T1000 (cell line): ENCODE measurements at places on chromosomes 7 and 10.

DNA sequence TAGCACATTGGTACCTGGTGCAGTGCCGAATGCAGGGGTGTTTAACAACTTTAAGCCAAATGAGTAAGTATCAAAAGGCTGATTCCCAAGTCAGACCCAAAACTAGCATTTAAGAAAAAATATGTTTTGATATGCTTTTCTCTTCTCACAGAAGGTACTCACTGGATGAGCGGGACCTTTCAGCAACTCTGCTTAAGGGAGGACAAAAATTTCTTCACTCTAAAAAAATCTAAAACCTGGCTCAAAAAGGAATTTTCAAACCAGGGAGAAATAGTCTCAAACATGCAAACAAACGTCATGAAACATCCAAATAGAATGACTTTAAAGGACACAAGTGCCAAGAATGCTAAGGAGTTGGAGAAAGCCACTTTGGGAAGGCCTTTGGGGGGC, 962.1 kb downstream of the KCNMA1 start:
- no peak for DNase-seq

DNA sequence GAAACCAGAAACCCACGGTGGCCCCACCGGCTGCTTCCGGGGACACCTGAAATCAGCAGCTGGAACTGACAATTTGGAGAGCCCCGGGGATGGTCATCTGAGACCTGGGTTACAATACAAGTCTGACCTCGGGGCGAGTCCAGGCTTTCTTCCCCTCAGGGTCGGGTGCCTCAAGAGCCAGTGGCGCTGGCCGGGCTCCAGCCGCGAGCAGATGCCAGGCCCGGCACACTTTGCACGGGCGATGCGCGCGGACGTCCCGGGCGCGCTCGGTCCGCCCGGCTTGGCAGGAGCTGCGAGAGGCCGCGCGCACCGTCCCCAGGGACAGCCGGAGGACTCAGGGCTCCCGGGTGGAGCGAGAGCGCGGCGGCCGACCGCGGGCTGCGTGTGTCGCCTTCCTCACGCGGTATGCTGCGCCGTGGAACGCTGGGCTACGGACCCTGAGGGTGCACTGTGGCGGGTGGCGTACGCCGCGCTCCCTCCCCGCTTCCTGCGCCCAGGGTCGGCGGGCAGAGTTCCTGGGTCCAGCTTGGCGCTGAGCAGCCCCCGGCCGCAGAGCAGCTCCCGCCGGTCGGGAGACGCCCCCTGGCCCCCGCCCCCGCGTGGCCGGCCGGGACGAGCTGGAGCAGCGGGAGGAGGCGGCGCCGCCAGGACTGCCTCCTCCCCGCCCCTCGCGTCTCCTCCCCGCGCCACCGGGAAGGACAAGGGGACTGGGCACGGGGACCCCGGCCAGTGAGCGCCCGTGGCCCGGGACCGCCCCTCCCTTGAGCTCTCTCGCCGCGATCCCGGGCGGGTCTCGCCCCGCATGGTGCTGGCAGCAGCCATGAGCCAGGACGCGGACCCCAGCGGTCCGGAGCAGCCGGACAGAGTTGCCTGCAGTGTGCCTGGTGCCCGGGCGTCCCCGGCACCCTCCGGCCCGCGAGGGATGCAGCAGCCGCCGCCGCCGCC, at the start of gene RBM20:
Gene RBM20, plus strand, starts transcription at position 684 of the 945 bp plus-strand sequence. Its CDS starts 119 bp downstream, at position 803.
- DNase-seq: no peak

GRCh38 chr10:109393425-109393824, 529.9 kb downstream of the XPNPEP1 start:
- DNase-seq: no peak

DNA sequence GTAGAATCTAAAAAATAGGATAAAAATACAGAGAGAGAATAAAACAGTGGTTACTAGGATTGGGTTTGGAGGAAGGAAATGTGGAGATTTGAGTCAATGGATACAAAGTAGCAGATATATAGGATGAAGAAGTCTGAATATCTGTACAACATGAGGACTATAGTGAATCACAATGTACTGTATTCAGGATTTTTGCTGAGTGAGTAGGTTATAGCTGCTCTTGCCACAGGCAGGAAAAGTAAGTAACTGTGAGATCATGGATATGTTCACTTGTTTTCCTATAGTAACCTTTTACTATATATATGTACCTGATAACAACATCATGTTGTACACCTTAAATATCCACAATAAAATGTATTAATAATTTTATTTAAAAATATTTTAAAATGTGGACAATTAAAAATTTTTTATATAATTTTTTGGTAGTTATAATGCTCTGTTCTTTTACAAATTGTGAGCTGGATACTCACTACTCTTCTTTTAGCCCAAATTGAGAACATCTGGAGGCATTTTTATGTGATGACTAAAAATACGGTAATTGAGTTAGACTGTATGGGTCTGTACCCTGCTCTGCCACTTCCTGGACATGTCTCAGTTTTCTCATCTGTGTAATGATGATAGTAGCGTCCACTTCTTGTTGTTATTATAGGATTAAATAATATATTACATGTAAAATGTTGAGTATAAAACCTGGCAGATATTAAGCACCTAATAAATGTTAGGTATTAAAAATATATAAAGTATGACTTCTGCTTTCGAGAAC, 439.1 kb downstream of the AUTS2 start:
- DNase-seq: no peak
